ENCODE measurements at places on chromosomes 3 and 15.

- no peak for DNase-seq
Observed at GRCh38 chr3:55000546-55000945, 72.7 kb upstream of the LRTM1 start.

GRCh38 chr3:136343873-136344555, 93.9 kb downstream of the PCCB start:
- peak; percentile 33 for DNase-seq

- DNase-seq = no peak
Observed at GRCh38 chr15:78334845-78335244, 5.3 kb upstream of the CRABP1 start.

- DNase-seq = no peak
Observed at GRCh38 chr15:88989578-88989977, 76.4 kb upstream of the MFGE8 start.

- no peak for DNase-seq
Observed at GRCh38 chr3:157160658-157161424, 894 bp upstream of the CCNL1 start.

- DNase-seq = no peak
Observed at GRCh38 chr3:132615881-132616280, 18.8 kb downstream of the ACKR4 start.

GRCh38 chr3:128709038-128709437, 16.9 kb upstream of the RAB7A start:
- no peak for DNase-seq

DNA sequence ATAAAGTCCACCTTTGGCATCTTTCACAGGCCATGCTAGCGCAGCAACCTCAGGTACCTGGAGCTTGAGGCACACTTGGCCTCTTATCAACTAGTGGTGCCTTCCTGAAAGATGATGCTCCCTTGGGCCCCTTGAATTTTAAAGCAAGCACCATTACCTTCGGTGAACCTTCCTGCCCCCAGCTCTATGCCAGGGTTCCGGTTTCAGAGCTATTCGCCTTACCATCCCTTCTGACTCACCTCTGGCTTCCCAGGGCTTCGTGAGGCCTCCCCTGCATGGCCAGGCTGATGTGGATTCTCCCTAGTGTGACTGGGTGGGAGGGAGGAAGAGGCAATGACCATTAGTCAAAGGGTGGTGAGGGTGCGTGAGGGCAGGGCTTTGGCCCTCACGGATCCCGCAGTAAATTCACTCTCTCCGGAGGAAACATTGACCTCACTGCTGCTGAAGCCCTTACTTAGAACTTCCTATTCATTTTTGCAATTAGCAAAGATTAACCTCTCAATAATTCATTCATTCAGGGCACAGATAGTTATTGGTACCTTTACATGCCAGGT, 16.3 kb downstream of the BHLHE40 start:
- DNase-seq = no peak

- no peak for DNase-seq
Observed at GRCh38 chr3:112958811-112959560, 15.9 kb downstream of the CD200R1 start.

- DNase-seq = peak; percentile 92
Observed at GRCh38 chr3:11600501-11601282, 43.0 kb downstream of the VGLL4 start.

GRCh38 chr15:32723171-32723948, 5.6 kb downstream of the GREM1 start:
- DNase-seq = no peak

DNA sequence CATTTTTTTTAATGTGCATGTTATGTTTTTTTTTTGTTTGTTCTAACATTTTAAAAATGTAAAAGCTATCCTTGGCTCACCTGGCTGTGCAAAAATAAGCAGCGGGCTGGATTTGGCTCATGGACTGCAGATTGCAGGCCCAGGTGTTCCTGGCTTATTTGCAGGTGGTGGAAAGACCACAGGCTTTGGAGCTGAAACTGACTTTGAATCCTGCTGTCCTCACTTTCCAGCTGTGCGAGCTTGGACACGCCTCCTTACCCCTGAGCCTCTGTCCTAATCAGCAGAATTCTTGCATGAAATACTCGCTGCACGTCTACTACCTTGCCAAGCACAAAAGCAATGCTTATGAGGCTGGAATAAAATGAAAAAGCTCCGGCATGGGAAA, 188.7 kb upstream of the TPM1 start:
- no peak for DNase-seq

DNA sequence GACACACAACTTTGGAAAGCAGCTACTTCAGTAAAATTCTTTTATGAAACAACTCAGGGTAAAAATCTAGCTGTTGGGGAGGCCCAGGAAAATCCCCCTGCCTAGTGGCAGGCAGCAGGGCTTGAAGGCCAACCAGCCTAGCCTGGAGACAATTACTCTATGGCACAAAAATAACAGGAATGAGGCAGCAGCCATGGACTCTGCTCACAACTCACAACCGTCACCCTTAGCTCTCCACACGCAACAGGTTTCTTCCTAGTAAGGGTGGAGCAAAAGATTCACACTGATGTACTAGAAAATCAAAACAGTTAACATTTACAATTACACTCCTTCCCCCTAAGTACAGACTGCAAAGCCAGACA, 530 bp upstream of the FBXL22 start:
- no peak for DNase-seq

GRCh38 chr15:45372041-45372995, 6.0 kb downstream of the GATM start:
- no peak for DNase-seq

- no peak for DNase-seq
Observed at GRCh38 chr3:168051531-168052471, 43.9 kb downstream of the GOLIM4 start.

- DNase-seq = no peak
Observed at GRCh38 chr3:152185891-152186630, 82.7 kb upstream of the MBNL1 start.

- DNase-seq = no peak
Observed at GRCh38 chr3:100537646-100538338, 45.4 kb downstream of the TMEM45A start.

- DNase-seq = no peak
Observed at GRCh38 chr15:65096481-65097385, 18.3 kb downstream of the UBAP1L start.

- peak; percentile 63 for DNase-seq
Observed at GRCh38 chr15:80072285-80072994, 13.0 kb downstream of the ZFAND6 start.

- no peak for DNase-seq
Observed at GRCh38 chr3:10892622-10893021, 76.6 kb downstream of the SLC6A11 start.

DNA sequence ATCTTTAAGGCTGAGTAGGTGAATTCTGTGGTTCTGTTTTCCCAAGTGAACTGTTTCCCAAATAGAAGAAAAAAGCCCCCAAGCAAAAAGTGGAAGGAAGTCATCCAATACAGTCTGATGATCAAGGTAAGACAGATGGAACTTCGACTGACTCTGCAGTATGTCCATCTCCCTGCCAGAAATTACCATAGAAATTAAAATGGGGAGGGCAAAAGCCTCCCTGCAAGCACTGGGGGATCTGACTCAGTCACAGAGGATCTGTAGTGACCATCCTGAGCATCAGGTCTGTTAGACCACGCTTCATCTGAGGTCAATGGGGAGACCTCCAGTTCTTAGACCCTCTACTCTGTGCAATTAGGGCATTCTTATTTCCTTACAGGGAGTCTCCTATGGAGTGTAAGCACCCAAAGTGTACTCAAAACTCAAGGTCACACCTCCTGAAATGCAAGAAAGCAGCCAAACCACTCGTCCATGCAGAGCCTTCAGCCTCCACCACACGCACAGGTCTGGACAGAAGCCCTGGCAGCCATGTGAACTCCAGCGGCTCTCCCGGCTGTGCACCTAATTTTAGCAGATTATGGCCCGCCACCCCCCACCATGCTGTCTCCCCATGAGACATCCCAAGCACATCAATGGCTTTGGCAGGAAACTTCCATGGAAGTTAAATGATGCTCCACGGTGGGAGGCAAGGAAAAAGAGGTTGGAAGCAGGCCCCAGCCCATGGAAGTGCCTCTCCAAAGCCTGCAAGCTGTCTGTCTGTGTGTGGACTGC, 348.7 kb downstream of the NTRK3 start:
- no peak for DNase-seq

DNA sequence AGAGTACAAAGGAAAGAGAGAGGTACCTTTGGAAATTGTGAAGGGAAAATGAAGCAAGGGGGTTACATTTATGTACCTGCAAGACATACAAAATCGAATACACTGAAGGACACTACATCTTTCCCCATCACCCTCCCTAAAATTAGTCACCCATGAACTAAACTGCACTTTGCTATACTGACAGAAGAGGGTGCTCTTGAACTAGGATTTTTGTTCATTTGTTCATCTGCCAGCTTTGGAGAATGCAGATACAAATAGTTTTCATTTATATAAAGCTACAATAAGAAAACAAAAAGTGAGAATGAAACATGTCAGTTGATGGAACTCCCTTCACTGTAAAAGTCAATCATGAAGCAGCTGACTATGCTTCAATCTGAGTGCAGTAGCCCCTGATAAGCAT, 55.7 kb downstream of the PCCB start:
- DNase-seq = no peak

GRCh38 chr15:89908226-89908625, 4.5 kb downstream of the ARPIN start:
- no peak for DNase-seq

Data from keratinocyte (primary cell).